Daoy (cell line): ENCODE measurements at places on chromosomes 3 and 15.
A peak's percentile ranks its signal among the peaks of the same experiment; 100 is the strongest.

DNA sequence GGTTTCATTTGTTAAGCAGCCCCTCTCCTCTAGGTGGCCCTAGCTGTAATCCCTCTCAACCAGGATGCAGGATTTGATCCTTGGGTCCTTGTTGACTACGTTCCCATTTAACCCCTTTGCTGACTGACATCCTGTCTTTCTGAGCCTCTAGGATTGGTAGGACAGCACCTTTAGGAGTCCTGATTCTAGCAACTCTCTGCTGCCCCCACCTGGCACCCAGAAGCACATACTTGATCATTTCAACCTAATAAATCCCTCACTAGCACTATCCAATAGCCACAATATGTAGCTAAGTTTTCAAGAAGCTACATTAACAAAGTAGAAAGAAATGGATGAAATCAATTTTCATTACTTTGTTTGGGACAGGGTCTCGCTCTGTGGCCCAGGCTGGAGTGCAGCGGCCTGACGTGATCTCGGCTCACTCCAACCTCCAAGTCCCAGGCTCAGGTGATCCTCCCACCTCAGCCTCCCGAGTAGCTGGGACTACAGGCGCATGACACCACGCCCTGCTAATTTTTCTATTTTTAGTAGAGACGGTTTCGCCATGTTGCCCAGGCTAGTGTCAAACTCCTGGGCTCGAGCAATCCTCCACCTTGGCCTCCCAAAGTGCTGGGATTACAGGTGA lies 28.3 kb downstream of the RSL24D1 start:
- DNase-seq: peak; percentile 52

- DNase-seq: no peak
Measured at GRCh38 chr15:57353317-57353804, 22.9 kb upstream of the CGNL1 start.

DNA sequence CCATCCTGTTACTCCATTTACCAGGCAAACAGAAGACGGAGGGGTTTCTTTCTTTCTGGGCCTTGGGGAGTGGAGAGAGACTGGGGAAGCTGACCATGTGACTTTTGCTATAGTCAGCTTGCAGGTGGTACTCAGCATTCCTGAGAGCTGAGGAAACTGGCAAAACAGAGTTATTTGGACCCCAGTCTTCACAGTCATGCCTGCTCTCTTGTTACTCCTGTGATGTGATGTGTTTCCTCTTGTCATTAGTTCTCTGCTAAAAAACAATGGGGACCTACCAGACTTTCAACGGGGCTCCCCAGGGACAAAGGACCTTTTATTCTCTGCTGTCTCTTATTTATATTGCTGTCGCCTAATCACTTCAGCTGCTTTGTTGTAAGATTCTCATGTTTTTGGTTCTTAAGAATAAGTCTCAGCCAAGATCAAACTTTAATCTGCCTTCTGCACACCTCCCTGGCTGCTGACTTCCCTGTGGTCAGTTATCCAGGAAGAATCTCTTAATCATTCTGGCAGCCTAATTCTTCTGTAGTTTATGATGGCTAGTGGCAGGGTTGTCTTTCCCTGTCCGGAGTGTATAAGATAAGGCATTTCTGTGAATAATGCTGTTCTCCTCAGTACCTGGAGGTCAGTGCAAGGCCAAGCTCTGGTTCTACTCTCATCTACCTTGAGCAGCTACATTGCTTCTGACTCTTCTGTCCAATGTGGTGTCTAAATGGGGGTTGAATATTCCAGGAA lies 8.8 kb downstream of the STARD9 start:
- peak; percentile 40 for DNase-seq

GRCh38 chr3:55162031-55162795 lies 234.4 kb upstream of the LRTM1 start:
- peak; percentile 74 for DNase-seq

DNA sequence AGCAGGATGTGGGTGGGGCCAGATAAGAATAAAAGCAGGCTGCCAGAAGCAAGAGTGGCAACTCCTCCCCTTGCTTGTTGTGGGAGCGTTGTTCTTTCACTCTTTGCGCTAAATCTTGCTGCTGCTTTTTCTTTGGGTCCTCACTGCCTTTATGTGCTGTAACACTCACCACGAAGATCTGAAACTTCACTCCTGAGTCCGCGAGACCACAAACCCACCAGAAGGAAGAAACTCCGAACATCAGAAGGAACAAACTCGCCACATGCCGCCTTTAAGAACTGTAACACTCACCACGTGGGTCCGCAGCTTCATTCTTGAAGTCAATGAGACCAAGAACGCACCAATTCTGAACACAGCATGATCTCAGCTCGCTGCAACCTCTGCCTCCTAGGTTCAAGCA lies 72.9 kb downstream of the IL12A start:
- no peak for DNase-seq

DNA sequence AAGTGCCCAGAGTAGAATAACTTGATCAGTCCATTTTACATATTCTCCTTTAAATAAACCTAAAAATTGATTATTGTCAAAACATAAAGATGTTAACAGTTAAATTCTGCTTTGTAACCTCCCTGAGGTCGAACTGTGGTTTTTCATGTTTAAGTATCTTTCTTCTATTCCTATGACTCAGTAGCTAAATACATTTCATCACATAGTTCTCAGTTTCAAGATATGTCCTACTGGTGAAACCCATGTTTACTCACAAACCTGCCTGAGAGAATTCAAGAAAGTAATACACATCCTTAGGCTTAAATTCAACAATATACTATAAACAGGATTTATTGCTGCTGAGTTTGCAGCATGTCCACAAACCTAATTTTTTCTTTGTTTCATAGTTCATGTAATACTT lies 692.9 kb downstream of the ZPLD1 start:
- no peak for DNase-seq

DNA sequence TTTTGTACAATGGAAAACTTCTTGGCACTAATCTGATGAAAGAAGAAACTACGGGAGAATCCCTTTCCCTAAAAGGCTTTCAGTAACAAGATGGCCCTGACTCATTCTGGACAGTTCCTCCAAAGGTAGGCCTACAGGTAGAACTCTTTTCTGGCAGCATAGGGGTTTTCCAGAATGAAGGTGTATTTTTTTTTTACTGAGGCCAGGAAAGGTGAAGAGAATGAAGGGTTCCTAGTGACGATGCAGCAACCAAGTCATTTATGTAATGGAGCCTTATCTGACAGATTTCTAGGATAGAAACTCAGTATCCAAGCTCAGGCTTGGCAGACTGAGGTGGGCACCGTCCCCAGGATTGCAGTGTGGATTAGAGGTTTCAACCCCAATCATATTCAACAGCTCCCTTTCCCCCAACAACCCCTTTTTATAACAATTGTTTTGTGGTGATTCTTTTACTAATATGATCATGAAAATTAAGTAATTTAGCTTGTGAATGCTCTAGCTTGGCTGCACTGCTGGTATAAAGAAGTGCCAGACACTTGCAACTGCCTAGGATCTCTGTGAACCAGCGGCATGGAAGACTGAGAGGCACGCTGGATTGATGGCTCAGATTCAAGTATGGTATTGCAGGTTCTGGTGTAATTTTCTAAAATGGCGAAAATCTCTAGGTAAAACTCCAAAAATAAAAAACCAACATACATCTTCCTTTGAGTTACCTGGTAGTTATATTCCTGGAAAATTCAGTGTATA lies 8.7 kb upstream of the TRIM69 start:
- no peak for DNase-seq

DNA sequence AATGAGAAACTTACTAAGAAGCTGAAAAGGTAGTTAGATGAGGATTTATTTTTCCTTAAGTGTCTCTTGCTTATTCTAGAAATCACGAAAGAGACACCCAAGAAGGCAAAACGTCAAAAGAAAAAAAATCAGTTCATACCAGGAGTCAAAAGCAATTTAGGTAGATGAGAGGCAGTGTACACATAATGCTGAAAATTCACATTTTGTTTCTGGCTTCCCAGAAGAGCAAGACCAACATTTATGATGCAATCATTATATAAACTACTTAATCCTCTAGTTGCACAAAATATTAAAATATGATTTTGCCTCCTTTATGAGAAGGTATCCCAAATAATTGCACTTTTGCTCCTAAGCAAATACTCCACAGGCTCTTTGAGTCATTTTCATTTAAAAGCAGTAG lies 228.0 kb downstream of the FMN1 start:
- DNase-seq: no peak

- DNase-seq: no peak
Measured at GRCh38 chr3:187828579-187829452, 83.5 kb upstream of the BCL6 start.

- no peak for DNase-seq
Measured at GRCh38 chr3:191972714-191973398, 511.9 kb downstream of the PYDC2 start.

DNA sequence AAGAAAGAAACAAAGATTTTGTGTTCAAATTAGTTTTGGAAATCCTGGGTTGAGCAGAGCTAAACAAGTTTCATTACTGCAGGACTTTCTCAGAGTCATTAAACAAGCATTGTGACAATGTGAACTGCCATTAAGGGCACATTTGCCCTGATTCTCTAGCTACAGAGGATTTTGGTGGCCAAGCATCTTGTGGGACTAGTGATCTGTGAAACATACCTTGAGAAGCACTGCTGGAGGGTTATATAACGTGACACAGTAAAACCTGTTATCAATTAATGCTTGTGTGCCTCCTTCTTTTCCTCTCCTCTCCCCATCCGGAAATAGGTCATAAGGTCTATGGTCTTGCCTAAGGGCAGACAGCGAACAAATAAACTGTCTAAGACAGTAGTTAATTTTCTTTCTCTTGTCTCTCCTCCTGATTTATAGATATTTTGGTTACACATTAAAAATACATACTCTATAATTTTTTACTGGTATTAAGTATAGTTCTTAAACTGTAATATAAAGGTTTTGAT lies 167.3 kb upstream of the NANOGP8 start:
- DNase-seq: no peak

GRCh38 chr3:68007621-68008226 lies 353.3 kb upstream of the SUCLG2 start:
- no peak for DNase-seq

DNA sequence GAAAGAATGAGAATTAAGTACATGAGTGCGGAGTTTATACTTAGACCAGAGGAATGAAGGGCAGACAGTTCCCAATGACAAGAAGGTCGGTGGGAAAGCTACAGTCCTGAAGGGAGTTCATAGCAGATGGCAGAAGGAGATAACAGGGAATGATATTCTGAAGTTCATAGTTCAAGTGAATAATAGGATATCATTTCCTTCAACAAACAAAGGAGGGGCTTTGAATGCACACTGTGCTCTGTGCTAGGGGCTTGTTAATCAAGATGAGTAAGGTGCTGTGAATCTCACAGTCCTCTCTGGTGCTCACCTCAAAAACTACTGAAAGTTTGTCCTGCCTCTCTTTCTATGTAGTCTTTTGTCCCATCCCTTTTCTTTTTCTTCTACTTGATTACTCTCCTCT lies 41.9 kb downstream of the SIDT1 start:
- no peak for DNase-seq

DNA sequence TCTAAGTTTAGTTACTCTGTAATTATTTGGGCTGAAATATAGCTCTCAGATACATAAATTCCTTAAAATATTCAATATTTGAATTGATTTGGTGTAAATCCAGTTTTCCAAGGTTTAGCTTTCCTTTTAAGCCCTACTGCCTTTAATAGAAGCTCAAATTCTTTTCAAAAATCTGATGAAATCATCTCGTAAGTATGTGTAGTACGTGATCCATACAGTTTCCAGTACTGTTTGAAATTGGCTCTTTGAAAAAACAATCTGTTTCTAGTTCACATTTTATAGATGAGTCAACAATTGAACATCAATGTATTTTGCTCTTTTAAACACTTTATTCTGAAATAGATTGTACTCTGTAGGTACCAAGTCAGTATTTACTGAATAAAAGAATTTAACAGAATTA lies 84.2 kb downstream of the LRRC49 start:
- DNase-seq: no peak

DNA sequence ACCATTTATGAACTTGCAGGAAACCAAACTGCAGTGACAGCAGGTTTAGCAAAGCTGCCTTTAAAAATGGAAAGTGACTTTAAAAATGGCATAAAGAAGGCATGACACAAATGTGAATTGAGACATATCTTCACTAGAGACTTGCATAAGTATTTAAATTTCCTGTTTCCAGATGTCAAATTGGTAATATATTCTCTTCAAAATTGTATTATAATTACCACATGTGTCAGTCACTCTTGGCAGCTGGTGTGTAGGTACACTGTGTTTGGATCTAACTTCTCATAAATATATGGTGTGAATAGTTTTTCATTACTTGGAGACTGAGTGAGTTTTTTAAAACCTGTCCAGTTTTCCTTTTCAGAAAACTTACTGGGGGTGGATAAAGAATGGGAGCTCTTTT lies 636.2 kb upstream of the SGO1 start:
- DNase-seq: no peak
